Pulmonary artery endothelial cell (primary cell): ENCODE measurements at places on chromosomes 2 and 18. TPM values are rescaled to one million over a fixed set of nuclear protein-coding genes. Genes with fewer than 3 reads are reported as not detected.

GRCh38 chr2:150705357-150705756, 217.9 kb upstream of the RND3 start:
- no peak for DNase-seq

DNA sequence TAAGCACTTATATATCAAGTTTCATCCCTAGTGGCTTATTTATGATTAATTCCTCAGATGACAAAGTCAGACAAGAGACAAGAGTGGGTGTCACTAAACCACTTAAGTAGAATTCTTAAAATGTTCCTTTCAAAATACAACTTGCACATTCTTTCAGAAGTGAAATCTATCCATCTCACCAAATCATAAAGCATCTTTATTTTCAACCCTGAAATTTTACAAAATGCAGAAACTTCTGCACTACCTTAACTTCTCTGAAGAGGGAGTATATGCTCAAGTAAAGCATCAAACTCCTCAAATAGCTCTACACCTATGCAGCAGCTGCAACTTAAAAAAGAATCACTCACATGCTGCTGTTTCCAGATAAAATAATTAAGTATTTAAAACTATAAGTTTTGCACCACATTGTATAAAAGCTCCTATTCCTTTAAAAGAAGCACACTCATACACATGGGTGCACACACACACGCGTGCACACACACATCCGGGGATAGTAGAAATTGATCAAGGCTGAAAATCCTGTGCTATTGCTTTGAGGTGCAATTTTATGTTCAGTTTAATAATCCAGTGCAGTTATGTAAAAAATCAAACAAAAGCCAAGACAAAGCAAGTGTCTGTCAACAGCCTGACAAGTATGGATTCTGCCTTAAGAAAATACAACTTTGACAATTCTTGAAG, 244.5 kb downstream of the TCF4 start:
- no peak for DNase-seq

GRCh38 chr18:78228974-78229373, 750.6 kb upstream of the SALL3 start:
- DNase-seq, result no peak

- DNase-seq, result no peak
These were observed 143.5 kb downstream of the AQP4 start for GRCh38 chr18:26721854-26722564.

OR6B2 gene
- total RNA-seq, result not detected in 2 replicates

GRCh38 chr2:179543361-179543901, 278.8 kb upstream of the SESTD1 start:
- DNase-seq, result no peak

GRCh38 chr18:43422518-43422917, 145.2 kb upstream of the SYT4 start:
- no peak for DNase-seq

VWC2L gene
- not detected in 2 replicates for total RNA-seq

CCDC141 gene
- under 0.01 TPM in 1 of 2 replicates, not detected in the other for total RNA-seq

DNA sequence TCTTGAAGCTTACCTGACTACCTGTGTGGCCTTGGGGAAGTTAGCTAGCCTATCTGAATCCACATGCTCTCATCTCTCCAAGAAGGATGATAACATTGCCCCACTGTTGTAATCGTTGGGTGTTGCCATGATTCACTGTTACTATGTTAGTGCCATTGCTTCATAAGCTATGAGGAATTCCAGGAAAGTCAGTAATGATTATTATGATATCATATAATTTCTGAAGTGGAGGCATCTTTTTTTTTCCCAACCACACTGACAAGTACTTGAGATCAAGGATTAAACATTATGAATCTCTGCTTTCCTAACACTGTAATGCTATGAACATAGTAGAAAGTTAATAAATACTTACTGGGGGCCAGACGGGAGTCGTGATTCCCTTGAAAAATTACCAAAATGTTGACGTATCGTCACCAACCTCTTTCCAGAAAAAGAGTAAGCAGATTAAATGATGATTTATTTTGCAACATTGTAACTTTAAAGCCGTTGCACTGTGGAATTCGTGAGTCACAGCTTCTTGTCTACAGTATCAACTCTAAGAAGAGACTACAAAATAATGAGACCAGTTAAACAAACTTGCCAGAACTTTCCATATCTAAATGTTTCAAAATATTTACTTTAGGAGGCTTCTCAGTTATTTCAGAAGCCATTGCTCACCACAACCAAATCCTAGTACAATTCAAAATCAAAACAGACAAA, 459.9 kb downstream of the PIK3C3 start:
- no peak for DNase-seq

DNA sequence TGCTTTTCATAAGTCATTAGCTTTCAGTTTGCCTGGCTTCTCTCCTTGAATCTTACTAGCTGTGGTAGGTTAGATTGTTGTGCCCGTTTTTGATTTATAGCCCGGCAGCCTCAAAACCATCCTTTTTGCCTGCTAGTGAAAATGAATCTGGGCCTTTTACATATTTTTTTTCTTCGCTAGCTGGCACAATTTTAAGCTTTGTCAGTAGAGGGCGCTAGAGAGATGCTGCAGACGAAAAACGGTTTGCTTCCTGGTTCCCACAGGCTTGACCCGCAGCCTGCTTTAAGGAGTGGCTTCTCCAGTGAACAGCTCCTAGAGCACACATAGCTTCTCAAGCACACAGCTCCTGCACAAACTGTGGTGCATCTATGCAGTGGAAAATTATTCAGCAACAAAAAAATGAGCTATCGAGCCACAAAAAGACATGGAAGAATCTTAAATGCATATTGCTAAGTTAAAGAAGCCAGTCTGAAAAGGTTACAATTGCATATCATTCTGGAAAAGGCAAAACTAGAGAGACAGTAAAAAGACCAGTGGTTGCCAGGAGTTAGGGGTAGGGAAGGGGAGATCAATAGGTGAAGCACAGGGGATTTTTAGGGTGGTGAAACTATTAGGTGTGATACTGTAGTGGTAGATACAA, 47.9 kb downstream of the E2F6 start:
- DNase-seq, result no peak

- DNase-seq, result no peak
These were observed 28.9 kb downstream of the ADI1 start for GRCh38 chr2:3490191-3491170.

AQP12A gene
- not detected in 2 replicates for total RNA-seq

DNA sequence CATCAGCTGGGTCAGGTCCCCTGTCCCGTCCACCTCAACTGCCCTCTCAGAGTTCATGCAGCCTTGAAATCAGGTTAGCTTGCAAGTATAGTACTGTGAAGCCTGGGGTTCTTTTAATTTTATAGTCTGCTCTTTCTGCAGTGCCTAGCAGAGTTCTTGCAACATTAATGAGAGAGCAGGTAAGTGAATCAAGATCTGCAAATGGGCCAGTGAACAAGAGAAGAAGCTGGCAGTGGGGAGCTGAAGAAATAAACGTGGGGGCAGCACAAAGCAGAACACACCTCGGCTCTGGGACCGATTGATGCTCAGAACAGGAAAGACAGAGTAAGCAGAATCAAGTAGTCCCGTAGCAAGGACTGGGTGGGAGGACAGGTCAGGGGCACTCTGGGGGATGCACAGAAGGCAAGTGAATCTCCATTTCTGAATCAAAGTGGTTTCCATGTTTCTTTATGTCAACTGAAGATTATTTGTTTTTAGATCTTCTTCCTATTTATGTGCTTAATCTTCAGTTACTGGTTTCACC, 675.5 kb downstream of the RNF144A start:
- DNase-seq, result no peak

DNA sequence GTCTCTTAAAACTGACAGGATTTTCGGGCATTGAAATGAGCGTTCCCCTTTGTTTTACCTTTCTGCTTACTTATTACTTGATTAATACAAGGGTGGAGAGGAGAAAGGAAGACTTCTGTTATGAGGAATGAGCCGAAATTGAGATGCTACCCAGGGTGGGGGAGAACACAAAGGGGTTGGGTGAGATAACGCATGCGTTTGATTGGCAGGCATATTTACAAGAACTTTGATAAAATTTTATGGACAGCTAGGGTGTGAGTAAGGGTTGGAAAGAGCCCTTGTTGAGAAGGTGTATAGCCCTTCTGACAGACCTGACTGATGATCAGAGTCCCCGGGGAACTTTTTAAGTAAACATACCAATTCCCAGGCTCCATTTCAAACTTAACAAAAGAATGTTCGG, 1.8 kb downstream of the RNF138 start:
- DNase-seq, result no peak

- DNase-seq, result no peak
These were observed 161.1 kb downstream of the EN1 start for GRCh38 chr2:118686346-118686745.

DNA sequence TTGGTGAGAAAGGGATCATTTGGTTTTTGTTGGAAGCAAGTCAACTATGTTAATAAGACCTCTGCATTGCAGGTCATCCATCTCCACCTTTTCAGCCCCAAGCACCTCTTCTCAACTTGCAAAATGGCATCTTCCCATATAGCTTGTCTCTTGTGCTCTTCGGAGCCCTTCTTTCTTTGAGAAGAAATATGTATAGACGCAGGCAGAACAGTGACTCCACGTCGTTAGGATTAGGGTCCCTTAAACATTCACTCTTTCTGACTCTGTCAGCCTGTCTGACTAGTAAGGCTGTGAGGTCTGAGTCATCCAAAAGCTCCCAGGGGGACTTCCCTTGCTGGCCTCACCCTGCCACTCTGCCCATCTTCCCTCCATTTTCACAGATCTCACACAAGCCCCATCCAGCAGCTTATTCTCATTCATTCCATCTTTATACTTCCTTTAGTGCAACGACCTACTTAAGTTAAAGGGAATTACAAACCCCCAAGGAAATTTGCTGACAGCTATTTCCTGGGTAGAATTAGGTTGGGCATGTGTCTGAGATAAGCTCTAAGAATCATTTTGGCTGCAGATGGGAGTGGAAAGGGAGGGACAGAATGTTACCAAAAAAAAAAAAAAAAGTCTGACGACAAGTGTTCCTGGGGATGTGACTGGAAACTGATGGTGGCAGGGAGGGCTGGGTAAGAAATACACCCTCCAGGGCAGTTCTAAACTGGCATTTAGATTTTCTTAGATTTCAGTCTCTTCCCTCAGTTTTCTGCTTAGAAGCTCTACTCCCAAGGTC, 37.7 kb upstream of the MEX3C start:
- no peak for DNase-seq

CD8B gene
- total RNA-seq, result not detected in 2 replicates

SCYGR2 gene
- total RNA-seq, result not detected in 2 replicates

SLC9A2 gene
- 0.04 TPM in 1 of 2 replicates, not detected in the other for total RNA-seq

DNA sequence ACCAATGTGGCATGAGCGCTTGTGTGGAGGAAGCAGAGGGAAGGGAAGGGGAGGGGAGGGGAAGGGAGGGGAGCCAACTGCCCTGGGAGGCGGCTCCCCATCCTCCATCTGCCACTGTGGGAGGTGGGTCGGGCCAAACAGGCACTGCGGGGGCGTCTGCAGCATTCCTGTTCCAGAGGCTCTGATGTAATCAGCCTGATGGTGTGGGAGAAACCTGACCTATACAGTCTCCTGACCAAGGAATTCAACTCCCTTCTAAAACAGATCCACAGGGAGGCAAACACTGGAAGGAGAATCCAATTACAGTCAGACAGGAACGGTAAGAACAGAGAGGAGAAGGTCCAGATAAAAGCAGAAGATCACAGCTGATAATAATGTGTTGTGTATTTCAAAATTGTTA, 88.8 kb downstream of the CD8B2 start:
- no peak for DNase-seq

- no peak for DNase-seq
These were observed 53.4 kb downstream of the AAK1 start for GRCh38 chr2:69589973-69590652.

APCDD1 gene
- 0.04 and 0.20 TPM in 2 replicates for total RNA-seq

NAT8 gene
- total RNA-seq, result not detected in 2 replicates

LYG2 gene
- not detected in 2 replicates for total RNA-seq

DNA sequence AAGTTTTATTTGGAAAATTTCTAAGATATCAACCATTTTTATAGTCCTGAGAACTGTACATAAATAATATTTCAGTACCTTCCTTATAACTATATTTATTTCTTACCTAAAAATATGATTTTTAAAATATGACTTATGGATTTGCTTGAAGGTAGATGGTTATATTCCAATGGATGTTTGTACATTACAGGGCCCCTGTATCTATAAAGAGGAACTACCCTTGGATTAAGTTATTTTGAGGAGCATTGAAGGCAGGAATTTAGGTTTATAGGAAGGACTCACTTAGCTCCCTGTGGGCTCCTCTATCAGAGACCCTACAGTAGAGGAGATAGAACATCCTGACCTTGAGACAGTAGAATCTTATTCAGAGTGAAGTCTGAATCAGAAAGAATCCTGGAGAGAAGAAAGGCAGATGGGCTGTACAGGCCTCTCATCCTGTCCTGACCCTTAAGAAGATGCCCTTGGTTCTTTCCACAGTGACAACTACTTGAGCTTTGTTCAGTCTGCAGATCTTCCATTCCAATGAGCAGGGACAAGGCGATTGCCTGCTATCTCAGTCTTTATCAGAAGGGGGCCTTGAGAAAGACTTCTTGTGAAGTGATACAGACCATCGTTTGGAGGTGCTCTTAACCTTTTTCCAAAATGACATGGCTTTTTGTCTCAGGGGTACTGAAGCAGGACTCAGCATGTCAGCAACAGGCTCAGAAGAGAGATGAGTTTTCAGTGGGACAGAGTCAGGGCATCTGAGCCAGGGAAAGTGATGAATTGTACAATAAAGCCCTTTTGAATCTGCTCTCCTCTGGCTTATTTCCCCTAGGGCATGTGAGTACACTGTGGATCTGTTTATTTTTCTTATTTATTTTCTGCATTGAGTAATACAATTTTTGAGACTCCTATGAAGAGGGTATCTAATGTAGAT, 20.9 kb downstream of the OXER1 start:
- no peak for DNase-seq

BOLL gene
- total RNA-seq, result not detected in 2 replicates

DNA sequence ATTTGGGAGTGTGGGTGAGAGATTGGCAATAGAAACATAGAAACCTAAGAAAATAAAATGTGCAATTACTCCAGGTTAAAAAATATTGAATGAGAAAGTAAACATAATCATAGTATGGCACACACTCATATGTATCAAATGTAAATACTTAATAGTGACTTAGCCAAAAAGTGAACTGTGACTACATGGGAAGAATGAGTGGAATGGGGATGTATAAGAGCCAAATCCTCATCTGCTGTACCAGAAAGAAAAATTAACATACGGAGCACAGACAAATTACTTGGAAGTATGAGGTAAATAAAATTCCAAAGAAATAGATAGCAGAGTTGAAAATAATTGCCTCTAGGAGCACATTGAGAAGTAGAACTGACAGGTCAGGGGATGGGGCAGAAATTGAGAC, 4.0 kb downstream of the FLACC1 start:
- DNase-seq, result no peak

- DNase-seq, result no peak
These were observed 29.9 kb downstream of the IGFBP2 start for GRCh38 chr2:216663106-216663505.

GRCh38 chr2:9219027-9219445, 12.4 kb downstream of the ASAP2 start:
- DNase-seq, result no peak
